ENCODE measurements at places on chromosomes 4 and X.

- DNase-seq = no peak
Observed at GRCh38 chrX:14801136-14801535, 71.7 kb downstream of the FANCB start.

DNA sequence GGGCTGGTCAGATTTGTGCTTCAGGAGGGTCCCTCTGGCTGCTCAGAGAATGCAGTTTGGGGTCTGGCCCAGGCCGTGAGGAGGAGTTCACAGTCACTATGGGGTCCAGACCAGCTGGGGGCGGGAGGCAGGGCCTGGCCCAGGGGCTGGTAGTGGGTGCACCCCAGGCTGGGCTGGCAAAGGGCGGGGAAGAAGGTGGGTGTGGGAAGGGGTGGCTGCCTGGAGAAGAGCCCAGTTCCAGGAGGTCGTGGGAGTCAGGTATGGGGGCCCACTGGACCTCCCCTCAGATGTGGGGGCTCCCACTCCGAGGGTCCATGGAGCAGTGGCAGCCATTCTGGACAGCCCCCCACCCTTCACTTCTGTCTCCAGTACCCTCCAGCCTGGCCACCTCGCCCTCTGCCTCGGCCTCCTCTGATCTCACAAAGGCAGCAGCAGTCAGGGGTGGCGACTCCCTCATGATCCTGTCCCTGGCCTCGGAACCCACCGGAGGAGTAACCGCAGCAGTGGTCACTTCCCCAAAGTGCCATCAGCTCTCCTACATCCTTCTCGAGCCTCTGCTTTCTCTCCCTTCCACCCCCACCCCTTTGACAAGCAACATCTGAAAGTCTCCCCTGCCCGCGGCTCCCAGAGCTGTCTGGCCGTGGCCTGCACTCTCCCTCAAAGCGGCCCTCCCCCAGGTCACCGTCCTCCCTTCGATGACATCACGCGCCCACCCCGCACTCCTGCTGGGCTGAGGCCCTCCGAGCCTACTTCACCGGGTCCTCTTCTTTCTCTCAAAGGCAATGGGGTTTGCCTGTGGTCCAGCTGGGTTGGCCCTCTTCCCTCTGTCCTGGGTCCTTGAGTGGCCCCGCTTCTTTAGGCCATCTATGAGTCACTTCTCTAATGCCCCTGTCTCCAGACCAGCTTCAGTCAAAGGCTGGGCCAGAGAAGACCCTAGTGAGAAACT is 1.7 kb upstream of the SLC6A8 start:
- no peak for DNase-seq

DNA sequence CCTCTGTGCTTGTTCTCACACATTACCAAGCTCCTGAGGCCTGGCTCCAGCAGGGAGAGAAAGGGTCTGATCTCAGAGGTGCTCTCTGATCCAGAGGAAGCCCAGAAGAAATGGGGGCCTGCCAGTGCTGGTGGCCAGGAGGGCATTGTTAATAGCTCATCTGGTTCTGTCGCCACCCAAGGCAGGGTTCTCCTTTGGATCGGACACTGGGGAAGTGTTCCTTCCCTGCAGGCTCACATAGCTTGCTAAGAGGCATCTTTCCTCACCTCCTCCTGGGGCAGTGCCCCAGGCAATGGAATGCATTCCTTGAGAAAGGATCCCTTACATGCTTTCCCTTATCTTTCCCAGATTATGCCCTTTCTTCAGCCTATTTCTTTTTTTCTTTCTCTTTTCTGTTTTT is 53.8 kb downstream of the RBM47 start:
- DNase-seq = no peak

DNA sequence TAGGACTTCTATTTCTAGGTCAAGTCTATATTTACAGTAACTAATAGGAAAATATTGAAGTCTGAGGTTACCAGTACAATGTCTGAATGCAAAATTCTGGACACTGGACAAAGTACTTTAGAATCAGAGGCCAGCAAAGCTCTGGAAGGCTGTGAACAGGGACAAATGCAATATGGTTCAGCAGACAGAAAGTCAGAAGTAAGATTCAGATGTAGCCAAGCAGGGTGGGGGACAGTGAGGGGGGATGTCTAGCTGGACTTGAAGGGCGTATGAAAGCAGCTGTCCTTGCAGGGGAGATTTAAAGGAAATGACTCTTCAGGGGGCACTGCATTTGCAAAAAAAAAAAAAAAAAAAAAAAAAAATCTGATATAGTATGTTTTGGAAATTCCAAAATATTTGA is 2.9 kb downstream of the SORBS2 start:
- DNase-seq = no peak

- DNase-seq = no peak
Observed at GRCh38 chr4:122045533-122045932, 93.7 kb upstream of the TRPC3 start.

- DNase-seq = no peak
Observed at GRCh38 chr4:12791536-12791935, 692.6 kb downstream of the RAB28 start.
